ENCODE measurements at places on chromosomes 3 and 15.
A peak's percentile ranks its signal among the peaks of the same experiment; 100 is the strongest.

- no peak for DNase-seq
Measured at GRCh38 chr3:107738486-107739183, 215.9 kb downstream of the BBX start.

- no peak for DNase-seq
Measured at GRCh38 chr3:140736863-140737460, 59.1 kb downstream of the TRIM42 start.

DNA sequence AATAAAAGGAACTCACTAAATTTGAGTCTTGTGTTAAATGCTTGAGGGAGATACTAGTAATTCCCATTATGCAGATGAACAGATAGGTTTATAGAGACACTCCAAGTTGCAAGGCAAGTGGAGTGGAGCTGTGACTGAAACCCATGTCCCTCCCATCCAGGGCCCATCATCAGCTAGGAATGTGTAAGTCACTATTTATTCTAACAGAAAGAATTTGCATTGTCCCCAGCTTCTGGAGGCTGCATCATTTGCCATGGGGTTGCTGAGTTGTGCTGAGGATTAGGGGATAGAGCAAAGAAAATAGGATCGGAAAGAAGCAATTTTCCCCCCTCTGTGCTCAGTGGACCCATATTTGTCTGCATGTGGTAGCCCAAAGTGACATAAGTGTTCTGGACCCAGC is 197.4 kb upstream of the RGMA start:
- DNase-seq, result no peak

DNA sequence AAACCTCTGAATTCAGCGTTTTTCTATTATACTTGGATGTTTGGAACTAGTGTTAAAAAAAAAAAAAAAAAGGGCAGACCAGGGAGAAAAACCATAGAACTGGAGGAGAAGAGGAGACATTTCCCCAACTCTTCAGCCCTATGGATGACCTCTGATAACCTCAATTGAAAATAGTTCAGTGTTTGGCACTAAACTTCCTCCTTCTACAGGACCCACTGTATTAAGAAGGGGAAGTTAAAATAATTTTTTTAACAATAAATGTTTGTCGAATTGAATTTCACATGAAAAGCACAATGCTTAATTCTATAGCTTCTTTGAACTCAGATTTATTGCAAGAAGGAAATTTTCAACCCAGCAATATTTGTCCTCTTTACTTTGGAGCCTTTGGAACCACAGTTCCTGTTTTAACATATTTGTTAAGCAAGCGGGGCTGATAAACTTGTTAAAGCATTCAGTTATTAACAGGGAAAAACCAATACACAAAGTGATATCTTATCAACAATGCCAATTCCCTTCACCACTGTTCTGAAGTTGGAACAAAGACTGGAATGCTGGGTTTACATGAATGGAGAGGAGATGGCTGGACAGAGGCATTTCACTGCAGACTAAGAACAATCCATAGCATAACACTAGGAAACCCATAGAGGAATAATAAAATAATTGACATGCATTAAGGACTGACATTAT is 3.1 kb upstream of the A4GNT start:
- DNase-seq, result no peak

DNA sequence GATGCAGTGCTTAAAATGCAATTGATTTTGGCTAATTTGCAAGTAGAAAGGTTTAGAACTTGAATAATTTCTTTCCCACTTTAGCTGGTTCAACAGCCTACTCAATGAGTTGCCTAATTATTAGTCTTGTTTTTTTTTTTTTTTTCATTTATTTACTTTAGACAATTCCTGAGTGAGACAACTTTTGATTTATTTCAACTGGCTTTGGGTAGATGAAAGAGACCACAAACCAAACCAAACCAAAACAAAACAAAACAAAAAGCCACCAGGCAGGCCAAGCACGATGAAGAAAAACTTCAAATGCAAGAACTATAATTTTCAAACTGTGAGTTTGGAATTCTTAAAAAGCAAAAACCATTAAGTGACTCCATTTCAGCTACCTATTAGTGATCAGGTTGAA is 469.9 kb downstream of the GBE1 start:
- DNase-seq, result no peak

- DNase-seq, result peak; percentile 47
Measured at GRCh38 chr3:123755085-123755484, 129.0 kb downstream of the MYLK start.

DNA sequence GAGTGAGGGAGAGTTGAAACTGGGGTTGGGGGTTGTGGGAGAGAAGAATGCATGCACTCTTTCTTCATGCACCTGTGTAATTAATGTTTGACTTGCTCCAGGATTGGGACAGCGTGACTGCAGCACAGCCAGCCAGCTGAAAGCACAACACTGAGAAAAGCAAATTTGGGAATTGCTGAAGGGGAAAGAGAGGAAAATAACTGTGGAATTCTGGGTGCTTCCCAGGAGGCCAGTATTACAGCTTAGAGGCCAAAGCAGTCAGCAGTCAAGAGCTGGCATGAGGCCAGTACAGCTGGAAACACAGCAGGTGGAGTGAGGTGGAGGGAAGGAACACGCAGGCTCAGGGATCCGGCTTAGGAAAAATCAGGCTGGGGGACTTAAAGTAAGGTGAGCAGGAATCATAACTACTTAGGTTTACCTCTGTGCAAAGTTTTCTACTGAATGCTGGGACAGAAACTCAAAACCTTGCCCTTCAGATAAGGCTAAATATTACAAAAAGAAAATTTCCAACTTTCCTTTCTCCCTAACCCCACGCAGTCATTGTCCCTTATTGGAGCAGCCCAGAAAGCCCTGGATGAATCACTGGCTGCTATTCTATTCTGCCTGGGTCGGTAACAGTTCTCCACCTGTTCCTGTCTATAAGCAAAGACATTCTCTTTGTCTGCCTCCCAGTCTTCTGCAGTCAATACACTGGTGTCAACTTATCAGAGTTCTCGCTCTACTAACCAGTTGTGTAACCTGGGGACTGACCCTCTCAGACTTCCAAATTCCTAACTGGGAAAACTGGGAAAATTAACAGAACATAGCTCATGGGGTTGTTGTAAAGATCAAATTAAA is 167.2 kb downstream of the MAGI1 start:
- DNase-seq, result peak; percentile 54

DNA sequence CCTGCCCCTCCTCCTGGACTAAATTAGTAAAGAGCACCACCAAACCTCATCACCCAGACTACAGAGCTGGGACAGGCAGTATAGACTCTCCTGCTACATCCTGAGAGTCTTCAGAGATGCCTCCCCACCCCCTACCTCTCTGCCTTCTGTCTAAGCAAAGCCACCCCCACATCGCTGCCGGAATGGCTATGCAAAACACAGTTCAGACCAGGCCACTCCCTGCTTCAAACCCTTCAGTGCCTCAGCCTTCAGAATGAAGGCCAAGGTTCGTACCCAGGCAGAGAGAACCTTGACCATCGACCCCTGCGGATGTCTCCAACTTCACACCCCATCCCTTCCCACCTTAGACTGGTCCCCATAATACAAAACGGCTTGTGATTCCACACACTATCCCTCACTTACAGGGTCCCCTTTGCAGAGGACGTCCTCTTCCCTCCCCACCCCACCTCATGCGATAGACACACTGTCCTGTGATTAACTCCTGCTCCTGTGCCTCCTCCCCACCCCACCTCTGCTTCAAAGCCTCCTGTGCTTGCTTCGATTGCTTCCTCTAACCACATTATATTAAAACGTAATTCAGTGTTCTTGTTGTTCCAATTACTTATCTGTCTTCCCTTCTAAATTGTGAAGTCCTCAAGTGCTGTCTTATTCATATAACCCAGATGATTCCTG is 175.3 kb downstream of the UACA start:
- DNase-seq, result no peak

GRCh38 chr3:23758253-23758838 is 47.4 kb upstream of the UBE2E1 start:
- DNase-seq, result no peak

DNA sequence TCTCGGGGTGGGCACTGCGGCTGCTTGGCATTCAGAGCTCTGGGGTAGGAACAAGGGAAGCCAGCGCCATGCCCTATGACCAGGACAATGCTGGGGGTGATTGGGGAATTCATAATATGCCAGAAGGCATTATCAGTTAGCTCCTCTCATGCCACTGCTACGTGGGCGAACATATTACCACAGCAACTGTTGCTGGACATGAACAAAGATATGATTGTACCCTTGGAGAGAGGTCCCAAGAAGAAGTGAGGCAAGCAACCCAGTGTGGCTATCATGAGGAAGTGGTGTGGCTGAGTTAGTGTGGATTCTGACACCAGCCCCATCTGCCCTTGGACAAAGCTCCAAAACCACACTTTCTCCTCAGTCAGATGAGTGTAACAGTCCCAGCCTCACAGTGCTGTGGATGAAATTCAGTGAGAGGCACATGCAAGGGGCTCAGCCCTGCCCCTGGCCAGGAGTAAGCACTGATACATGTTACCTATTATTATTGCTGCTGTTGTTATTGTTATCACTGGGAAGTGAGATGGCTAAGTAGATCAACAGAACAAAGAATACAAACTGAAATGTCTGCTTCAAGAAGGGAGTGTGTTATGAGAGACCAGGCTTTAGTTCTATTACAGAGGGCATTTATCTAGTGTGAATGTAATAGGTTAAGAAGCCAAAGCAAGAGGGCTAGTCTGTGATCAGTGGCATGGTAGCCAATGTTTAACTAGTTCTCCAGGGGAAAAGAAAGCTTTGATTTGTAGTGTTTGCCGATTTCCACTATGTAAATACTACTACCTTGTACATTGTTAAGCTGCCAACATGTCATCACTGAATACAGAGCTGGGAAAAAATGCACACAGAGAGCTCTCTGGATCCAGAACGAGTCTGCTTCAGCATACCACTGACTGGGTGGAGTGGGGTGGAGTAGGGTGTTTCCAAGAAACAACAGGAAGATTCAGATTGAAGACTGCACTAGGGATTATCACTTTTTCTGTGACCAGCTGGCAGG is 222.3 kb upstream of the EIF1B start:
- DNase-seq, result no peak

GRCh38 chr3:183291497-183292031 is 38.5 kb downstream of the B3GNT5 start:
- DNase-seq, result peak; percentile 45

DNA sequence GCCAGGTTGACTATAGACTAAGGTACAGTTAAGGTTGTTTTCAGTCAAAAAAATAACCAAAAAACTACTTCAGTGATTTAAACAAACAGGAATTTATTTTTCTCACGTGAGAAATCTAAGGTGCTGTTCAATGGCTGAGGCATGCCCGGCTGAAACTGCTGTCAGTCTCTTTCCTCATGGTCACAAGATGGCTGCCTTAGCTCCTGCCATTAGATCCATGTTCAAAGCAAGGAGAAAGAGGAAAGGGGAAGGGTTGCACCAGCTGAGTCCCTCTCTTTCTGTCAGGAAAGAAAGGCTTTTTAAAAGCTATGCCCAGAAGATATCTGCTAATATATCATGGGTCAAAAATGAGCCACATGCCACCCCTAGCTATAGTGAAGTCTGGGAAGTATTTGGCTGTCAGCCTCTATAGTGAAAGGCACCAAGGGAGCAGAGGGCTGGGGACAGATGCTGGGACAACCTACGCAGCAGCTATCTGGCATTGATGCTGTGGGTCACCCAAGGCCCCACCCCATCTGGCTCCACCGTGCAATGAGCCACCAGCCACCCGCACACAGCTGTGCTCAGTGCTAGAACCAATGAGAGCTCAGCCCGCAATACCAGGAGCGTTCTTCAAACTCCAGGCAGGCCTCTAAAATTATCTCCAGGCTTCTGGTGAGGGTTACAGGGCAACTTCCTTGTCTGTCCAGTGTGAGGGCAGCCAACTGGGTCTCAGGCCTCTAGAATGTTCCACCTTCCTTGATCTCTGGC is 64.7 kb upstream of the GATA2 start:
- no peak for DNase-seq

- DNase-seq, result no peak
Measured at GRCh38 chr3:49327485-49327884, 12.4 kb downstream of the USP4 start.

DNA sequence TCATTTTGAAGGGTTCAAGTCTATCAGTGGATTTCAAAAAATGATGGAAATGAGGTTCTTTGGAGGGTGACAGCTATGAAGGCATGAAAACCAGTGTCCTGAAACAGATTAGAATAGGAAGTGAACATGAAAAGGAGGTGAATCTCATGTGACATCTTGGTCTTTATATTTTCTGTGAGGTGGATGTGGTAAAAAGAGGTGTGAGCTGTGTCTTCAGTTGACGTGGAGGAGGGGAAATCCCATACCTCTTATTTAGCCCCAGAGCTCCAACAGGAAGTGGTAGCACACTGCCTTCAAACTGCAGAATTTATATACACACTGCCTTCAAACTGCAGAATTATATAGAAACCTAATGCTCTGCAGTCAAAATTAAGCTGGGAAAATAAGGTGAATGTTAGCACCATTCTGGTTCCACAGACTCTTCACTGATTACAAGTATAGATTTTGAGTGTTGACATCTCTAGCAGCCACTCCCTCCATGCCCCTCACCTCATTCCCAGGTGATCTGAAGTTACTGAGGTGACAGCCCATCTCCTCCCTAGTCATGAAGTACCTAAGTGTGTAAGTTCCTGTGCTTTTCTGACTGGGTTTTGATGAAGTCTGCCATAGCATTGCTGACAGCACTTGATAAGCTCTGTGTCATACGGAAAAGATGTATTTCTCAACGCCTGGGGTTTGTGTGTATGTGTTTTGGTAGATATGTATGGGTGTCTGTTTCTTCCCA is 2.7 kb downstream of the RAB8B start:
- DNase-seq, result no peak

- DNase-seq, result no peak
Measured at GRCh38 chr15:66570327-66570726, 4.5 kb upstream of the LCTL start.

DNA sequence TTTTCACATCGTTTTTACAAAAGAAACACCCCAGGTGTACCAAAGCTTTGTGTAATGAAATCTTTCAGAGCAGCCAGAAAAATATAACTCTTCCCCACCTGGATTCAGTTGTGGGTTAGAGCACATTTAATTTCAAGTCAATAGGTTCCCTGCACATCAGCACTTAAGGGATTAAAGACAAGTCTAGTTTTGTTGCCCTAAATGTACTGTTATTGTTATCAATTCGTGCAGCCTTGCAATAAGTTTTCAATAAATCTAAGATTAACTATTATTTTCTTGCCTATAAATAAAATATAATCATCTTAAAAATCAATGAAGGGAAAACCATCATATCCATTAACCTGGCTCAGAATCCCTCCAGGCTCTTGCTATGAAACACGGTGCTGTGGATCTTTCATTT is 172.5 kb upstream of the CDIN1 start:
- DNase-seq, result no peak

DNA sequence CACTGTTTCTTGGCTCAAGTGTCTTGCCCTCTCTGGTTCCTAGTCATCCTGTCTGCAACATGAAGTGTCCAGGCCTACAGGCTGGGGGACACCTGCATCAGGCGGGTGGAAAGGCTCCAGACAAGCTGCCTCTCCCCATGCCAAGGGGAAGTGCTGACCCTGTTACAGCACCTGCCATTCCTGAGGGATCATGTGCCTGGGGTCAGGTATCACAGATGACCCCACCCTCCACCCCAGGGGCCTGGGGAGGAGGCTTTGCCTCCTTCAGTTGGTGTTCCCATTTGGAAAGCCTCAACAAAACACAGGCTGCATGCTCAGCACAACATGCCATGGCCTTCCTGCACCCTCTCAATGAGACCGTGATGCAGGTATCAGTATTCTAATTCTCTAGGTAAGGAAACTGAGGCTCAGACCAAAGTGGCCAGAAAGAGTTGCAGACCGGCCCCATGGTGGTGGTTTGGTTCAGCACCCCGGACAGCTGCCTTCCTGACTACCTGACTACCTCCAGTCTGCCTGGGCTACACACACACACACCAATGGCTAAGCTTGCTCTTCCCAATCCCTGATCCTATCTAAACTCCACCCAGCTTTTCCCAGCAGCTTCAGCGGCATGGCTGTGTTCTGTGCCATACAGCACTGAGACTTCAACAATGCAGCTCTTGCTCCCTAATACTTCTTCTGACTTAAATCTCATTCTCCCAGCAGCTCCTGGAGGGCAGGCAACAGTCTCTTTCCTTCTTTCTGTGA is 69.7 kb upstream of the LINGO1 start:
- peak; percentile 57 for DNase-seq
